ENCODE measurements at places on chromosomes 16 and 17.

DNA sequence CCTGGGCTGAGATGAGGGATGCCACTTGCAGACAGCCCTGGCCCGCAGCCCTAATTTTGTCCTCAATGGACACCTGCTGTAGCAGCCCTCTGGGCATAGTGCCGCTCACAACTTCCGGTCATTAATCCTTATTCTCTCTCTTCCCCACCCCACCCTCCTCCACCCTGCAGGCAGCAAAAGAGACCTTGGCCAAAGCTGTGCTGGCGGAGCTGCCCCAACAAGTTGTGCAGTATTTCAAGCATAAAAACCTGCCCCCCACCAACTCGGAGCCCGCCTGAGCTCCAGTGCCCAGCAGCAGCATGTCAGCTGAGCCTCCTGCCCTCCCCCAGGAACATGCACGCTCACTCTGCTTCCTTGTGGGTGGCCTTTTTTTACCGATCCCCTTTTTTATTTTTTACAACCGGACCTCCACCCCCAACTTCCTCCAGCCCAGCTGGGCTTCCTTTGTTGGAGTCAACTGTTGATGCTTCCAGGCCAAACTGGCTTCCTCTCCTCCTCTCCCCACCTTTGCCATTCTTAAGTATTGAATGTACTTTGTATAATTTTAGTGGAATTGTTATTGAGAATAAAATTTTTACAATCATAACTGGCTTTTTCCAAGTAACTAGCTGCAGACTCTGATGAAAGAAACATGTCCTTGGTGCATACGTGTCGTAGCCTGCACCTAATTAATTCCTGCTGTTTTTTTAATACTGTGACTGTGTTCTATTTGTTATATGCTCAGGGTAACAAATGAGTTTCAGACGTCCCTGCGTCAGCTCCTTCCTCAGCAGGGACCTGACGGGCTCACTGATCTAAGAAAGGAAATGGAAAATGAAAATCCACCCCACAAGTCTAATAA is 38.2 kb downstream of the PSME3IP1 start:
- DNase-seq = no peak

- no peak for DNase-seq
Measured at GRCh38 chr17:76013377-76013932, 12.8 kb downstream of the CDK3 start.

GRCh38 chr17:80981062-80981902 is 10.4 kb upstream of the CHMP6 start:
- peak; percentile 38 for DNase-seq

GRCh38 chr16:81821436-81822128 is 42.5 kb downstream of the PLCG2 start:
- no peak for DNase-seq

- DNase-seq = peak; percentile 33
Measured at GRCh38 chr16:2429771-2430663, 770 bp downstream of the CCNF start.

GRCh38 chr17:42189651-42189965 is 4.4 kb upstream of the HCRT start:
- no peak for DNase-seq

DNA sequence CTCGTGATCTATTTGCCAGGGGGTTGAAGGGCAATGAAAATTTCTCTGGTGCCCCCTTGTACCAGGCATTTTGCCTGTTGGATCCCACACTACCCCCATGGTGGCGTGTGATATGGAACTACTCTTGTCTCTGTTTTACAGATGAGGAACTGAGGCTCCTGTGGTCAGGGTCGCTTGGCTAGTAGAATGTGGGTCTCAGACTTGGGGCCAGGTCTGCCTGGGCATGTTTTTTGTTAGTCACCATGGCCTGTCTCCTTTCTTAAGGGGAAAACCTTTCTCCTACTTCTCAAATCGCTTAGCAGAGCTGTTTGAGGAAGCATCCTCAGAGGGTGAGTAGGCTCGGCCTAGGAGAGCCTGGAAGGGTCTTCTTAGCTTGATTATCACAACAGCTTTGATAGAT is 51.2 kb downstream of the CLEC16A start:
- no peak for DNase-seq

- DNase-seq = no peak
Measured at GRCh38 chr17:59436900-59437299, 105.4 kb downstream of the YPEL2 start.

DNA sequence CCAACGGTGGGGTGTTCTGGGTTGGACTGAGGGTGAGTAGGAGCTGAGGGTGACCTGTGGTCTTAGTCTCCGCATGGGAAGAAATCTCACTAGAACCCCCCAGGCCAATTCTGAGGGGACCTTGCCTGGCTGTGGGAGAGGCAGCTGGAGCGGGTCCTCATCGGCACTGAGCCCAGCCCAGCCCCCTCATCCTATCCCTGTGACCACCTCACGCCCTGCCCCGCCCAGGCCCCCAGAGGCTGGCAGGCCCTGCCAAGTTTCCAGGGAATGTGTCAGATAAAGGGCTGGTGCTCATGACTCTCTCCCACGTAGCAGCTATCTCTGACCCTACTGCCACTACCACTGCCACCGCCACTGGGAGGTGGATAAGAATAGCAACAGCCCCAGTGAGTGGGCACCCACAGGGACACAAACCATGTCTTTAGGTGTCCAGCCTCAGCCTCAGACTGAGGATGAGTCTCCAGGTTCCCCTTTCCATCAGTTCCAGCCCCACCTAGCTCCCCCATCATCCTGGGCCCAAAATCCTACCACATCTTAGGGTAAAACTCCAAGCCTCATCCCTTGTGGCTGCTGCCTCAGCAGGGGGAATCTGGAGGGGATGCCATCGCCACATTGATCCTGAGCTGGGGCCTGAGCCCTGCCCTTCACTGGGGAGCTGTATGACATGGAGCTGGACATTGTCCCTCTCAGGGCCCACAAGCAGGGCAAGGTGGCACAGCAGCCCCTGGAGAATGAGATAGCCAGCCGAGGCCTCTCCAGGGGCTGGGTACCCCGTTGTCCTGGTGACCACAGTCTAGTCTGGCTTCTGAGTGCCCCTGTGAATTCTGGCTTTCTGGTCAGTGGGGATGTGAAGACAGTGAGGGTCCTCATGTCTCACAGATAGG is 14.9 kb downstream of the CDH16 start:
- no peak for DNase-seq

DNA sequence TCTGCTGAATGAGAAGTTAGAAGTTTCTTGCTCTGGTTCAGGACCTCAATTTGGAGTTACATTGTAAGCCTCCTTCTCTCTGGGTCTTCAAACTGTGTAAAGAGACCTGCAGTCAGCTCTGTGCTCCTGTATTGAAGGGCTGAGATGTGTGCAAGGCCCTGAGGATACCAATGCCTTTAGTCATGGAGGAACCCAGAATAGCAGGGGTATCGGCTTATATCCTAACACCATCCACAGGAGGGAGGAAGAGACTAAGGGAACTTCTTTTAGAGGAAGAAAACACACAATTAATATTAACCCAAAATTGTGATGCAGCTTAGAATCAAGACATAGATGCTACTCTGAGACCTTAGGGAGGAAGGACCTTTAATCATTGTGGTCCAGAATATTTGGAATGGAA is 36.5 kb downstream of the GLP2R start:
- no peak for DNase-seq

GRCh38 chr16:3115561-3115960 is 3.2 kb downstream of the ZNF205 start:
- no peak for DNase-seq

DNA sequence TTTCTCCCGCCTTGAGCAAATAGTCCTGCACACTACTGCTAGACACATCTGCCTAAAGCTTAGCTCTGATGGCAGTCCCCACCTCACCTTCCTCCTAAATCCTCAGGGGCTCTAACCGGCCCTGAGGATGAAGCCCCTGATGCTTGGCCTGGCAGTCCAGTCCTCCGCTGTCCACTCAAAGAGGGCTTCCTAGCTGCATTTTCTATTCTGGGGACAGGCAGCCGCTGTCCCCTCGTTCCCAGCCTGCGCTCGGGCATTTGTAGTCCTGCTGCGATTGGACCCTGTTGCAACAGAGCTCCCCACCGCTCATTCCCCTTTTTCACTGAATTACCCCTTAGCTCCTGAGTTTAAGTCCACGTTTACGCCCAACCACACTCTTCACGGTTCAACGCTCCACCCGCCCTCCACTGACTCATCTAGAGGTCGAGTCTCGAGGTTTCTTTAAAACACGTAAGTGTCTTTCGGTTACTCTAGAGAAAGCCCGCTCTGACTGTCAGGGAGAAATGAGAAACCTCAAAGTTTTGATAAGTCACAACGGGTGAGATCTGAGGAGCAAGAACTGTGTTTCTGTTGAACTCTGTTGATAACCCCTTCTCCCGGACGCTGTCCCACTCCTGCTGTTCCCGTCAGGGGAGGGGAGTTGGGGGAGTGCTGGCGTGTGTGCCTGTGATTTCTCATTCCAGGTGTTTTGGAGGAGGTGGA is 4.5 kb downstream of the CCR7 start:
- peak; percentile 83 for DNase-seq

DNA sequence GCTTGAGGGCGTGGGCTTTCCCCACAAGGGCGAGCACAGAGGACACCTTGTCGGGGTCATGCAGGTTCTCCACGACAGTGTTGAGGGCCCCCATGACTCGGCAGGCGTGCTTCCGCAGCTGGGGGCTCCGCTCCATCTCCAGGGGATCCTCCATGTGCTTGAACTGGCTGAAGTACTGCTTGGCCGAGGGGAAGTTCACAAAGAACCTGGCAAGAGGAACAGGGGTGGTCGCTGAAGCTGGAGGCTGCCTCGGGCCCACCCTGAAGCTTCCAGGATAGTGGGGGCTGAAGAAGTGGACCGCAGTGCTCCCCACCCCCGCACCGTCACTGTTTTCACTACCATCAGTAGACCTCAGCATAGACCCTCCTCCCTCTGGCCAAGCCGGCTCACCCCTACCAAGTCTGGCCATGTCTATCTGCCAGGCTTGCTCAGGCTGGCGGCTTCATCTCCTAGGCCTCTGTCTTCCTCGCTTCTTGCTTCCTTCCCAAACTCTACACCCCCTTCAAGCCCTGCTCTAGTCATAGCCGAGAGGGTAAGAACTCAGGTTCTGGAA is 5.9 kb downstream of the CYGB start:
- DNase-seq = no peak

DNA sequence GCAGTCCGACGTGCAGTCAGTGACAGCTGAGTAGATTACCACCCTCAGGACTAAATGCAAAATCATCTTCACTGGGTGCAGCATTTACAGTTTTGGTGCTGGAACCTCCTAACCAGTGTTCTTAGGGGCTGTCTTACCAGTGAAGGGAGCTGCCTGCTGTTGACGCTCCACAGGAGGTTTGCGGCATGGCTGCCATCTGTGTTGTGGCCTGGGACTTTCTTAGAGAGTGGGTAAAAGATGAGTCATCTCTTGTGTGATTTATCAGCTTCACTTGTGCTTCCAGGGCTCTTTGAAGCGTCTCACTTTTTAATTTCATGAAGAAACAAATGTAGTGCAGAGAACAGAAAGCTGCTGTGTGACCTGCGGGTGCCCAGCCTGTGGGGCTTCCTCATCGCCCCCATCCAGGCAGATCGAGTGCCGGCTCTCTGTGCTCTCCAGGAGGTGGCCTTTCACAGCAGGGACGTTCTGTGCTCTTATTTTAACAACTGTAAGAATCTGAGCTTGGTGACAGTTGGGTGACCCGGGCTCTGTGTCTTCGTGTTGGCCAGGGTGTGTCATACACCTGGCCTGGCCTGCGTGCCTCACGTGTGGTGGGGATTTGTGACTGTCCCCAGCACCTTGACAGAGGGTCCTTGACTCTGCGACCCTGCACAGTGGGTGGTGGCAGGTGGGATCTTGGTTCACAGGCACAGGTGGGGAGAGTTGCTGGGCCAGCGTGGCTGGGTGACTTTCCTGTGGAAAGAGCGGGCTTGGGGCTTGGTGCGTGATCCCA is 24.3 kb upstream of the ZNF750 start:
- peak; percentile 89 for DNase-seq

- DNase-seq = peak; percentile 67
Measured at GRCh38 chr17:19645734-19646201, 2.8 kb upstream of the ALDH3A2 start.

GRCh38 chr16:15970202-15970601 is 20.8 kb downstream of the ABCC1 start:
- no peak for DNase-seq

- no peak for DNase-seq
Measured at GRCh38 chr16:56257239-56257638, 66.0 kb downstream of the GNAO1 start.

DNA sequence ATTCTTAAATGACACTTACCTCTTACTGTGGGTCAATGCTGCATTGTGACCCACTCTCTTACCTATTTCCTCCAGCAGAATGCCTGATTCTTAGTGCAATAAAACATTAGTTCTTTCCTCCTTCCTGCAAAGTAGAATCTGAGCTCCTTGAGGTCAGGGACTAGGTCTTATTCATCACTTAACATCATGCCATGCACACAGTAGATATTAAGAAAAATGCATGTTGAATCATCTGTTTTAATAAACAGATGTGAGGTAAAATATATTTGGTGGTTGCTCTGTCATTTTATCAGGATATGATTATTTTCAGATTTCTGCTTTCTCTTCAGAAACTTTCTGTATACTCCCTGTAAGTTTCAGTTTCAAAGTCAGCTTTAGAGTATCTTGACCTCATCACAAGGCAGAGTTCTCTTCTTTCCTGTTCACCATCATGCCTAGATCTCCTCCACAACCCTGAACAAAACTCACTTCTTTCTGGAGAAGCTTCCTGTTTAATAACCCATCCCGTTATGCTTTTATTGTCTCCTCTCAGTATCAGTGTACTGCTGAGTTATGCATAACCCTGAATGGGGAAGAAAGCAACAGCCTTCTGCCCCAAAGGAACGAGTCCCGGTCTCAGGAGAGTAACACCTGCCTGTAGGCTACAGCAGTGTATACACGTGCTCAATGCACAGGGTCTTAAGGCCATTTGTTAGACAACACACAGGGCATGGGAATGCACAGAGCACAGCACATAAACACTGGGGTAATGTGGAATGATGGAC is 30.3 kb upstream of the SUPT4H1 start:
- no peak for DNase-seq

DNA sequence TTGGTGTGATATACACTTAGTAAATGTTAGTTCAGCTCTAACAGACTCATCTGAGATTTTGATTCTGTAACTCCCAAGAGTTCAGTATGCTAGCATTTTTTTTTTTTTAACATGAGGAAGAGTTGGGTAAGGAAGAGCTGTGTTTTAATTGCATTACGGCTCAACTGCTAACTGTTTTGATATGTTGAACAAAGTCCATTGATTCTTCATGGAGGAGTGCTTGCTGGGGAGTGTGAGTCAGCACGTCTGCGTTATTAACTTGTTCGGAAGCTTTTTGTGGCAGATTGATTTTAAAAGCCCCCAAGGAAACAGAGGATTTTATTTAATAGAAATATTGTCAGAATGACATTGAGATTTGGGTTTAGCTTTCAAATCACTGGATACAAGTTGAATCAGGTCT is 45.8 kb downstream of the PITPNC1 start:
- DNase-seq = no peak

GRCh38 chr17:2398655-2399571 is 1.9 kb downstream of the MNT start:
- DNase-seq = peak; percentile 74

DNA sequence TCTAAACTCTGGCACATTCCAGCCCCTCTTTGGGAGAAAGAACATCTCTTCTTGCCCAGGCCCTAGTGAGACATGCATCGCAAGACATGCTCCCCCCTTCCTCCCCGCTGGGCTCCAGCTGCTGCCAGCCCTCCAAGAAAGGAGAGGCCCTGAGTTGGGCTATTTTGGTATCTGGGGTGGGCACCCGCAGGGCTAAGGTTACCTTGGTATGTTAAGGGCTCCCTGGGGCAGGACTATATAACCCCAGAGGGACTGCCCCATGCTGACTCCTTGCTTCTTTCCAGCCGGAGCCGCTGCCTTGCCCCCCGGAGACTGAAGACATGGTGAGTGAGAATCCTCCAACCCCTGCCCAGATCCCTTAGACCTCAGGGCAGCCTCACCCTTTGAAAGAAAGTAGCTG is at the start of gene MYL11:
MYL11 (plus strand) TSS at position 265 of the 400 bp plus-strand sequence; CDS start at position 321, 56 bp downstream.
- DNase-seq = no peak

GRCh38 chr17:917941-918740 is 61.4 kb downstream of the NXN start:
- no peak for DNase-seq
